ENCODE measurements at places on chromosomes 6 and 20.

DNA sequence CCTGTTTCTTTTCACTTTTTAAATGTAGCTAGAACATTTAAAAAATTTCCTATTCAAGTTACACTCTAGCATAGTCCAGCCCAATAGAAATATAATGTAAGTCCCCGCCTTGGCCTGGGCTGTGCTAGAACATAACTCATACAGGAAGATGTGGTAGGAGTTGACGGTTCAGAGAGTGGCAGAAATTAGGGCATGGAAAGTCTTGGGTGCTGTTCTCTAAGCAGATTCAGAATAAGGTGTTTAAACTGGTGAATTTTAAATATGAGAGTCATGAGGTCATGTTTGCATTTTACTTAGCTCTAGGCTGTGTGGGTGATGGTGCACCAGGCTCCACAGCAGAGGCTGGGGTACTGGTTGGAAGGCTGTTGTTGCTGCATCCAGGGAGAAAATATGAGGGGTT, 256.5 kb downstream of the FARS2 start:
- no peak for DNase-seq

GRCh38 chr20:36311854-36312723, 6.0 kb downstream of the DLGAP4 start:
- DNase-seq = no peak

- DNase-seq = no peak
Observed at GRCh38 chr6:129731428-129731827, 21.5 kb upstream of the ARHGAP18 start.

GRCh38 chr20:62313021-62313420, 10.2 kb downstream of the ADRM1 start:
- DNase-seq = no peak

DNA sequence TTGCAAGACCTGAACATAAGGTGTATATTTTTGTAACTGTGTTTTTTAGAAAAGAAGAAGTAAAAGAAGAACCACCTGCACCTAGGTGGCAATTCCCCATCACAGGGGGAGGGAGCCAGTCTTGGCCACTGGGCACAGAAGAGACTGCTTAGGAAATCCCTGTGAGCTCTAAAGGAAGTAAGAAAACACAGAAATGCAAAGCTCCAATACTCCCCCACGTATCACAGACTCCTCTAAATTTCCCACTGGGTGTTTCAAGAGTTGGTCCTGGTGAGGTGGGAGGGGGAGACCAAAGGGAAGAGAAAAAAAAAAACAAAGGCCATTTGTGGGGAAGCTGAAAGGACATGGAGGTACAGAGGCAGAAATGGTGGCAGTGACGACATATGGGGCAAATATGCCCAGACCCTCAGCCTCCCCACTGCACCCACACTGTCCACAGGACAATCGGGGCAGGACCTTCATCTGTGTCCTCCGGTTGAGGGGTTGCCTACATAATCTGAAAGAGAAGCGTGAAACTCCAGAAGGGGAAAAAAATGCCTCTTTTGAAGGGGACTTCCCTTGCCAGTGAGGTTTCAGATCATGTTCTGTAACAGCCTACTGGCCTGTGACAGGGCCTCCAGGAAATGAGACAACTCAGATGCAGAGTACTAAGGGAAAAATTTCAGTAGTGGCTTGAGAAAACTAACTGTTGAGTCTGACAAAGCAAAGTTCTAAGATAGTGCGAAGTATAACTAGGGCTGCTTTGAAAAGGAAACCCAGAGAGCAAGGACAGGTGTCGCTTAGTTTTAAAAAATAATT, 226.2 kb upstream of the MARCKS start:
- DNase-seq = no peak

GRCh38 chr6:11323666-11324452, 91.4 kb upstream of the NEDD9 start:
- DNase-seq = no peak

GRCh38 chr6:75568965-75569364, 32.7 kb upstream of the SENP6 start:
- no peak for DNase-seq

DNA sequence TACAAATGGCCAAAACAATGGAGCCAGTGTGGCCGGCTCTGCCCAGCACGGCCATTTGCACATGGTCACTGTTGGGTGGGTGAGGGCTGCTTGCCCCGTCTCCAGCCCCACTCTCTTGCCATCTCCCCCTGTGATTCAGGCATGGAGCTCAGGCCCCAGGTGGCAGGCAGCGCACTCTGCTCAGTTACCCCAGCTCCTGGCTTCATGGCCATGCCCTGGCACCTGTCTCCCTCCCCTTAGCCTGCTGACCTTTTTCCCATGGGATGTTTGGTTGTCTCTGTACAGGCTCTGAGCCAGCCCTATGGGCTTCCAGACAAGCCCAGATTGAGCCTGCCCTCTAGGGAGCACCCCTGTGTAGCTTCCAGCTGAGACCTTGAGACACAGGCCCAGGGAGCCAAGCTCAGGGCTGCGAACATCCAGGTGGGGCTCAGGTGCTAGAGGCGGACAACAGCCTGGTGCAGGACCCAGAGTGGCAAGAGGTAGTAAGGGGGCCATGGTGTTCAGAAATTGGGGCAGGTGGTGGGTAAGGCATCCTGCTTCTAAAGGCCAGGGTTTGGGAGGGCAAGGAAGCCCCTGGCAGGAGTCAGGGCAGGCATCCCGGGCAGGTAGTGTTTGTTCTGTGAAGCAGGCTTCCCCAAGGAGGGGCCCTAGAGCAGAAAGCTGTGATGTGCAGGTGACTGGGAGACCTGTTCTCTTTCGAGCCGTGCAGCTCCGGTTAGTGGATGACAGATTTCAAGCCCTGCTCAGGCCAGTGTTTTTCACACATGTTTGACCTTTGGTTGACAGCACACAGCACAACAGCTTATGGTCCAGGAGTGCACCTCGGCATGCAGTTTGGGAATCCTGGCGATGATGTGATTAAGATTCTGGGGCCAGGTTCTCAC, 17.7 kb downstream of the SYNJ2 start:
- DNase-seq = no peak

DNA sequence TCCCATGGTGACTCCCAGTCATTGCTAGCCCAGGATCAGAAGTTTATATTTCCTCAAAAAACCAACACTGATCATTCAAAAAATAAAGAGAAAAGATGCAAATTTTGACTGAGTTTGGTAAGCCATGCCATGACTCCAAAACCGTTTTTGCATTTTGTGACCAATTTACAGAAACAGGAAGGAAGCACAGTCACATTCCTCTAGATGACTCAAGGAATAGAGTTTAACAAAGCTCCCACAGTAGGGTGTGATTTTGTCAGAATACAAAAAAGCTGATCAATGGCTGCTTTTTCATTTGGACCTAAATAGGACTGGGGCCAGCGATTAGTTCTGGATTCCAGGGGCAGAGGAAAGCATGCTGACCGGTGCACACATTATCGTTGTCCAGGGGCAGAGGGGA, 179.4 kb upstream of the AFDN start:
- DNase-seq = no peak

DNA sequence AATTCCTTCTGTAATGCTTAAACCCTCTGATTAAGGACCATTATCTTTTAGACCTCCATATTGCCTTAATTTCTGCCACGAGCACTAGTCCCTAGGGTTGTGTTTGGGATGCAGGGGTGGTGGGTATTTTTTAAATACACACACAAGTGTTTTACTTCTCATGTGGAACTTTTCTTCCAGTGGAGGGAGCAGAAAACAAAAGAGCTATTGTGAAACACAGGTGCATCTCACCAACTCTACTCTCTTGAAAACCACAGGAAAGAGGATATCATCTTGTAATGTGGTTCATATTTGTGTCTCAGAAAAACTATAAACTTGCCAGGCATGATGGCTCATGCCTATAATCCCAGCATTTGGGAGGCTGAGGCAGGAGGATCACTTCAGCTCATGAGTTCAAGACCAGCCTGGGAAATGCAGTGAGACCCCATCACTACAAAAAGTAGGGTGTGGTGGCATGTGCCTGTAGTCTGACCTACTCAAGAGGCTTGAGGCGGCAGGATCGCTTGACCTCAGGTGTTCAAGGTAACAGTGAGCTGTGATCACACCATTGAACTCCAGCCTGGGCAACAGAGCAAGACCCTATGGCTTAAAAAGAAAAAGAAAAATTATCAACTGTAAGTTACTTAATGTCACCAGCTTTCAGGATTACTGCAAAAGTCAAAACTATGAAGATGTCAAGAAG, 37.3 kb downstream of the MRS2 start:
- no peak for DNase-seq

- no peak for DNase-seq
Observed at GRCh38 chr6:30802731-30803130, 58.4 kb upstream of the IER3 start.

DNA sequence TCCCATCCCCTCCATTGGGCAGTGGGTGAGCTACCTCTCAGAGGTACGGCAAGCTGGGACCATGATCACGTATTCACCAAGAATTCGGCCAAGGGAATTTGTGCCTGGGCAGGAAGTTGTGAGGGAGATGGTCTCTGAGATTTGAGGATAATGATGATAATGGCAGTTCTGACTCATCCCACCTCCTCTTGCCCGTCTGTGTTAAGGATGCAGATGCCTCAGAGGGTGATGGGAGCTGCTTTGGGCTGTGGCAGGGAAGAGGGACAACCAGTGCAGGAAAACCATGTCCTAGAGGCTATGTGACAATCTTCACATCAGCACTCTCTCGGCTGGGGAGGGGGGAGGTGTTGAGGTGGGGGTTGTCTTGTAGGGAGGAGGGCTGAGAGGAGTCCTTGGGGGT, 4.3 kb downstream of the TGM6 start:
- no peak for DNase-seq

GRCh38 chr6:56906752-56907151, 48.2 kb upstream of the BEND6 start:
- DNase-seq = no peak

- DNase-seq = no peak
Observed at GRCh38 chr6:168045141-168045691, 33.8 kb downstream of the FRMD1 start.

DNA sequence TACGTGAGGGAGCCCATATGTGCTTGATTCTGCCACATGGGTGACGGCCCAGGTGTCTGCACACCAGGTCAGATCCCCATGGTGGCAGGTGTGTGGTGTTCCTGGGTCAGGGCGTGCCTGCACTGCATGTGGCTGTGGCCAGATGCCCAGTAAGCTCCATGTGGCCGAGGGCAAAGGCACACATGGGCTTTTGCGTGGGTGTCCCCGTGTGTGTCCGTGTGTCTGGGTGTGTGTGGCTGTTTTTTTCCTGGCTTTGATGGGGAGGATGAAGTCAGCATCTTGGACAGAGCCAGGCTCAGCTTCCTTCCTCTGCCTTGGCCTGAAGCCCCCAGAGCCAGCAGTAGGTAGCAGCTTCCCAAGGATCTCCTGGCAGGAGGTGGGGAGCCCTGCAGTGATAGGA, 1.5 kb upstream of the TNXB start:
- DNase-seq = no peak

GRCh38 chr6:26092443-26092842, 5.2 kb downstream of the HFE start:
- DNase-seq = no peak

- DNase-seq = peak; percentile 55
Observed at GRCh38 chr6:112029045-112029822, 24.7 kb upstream of the CCN6 start.

GRCh38 chr20:316316-317068, 8.9 kb upstream of the SOX12 start:
- no peak for DNase-seq

DNA sequence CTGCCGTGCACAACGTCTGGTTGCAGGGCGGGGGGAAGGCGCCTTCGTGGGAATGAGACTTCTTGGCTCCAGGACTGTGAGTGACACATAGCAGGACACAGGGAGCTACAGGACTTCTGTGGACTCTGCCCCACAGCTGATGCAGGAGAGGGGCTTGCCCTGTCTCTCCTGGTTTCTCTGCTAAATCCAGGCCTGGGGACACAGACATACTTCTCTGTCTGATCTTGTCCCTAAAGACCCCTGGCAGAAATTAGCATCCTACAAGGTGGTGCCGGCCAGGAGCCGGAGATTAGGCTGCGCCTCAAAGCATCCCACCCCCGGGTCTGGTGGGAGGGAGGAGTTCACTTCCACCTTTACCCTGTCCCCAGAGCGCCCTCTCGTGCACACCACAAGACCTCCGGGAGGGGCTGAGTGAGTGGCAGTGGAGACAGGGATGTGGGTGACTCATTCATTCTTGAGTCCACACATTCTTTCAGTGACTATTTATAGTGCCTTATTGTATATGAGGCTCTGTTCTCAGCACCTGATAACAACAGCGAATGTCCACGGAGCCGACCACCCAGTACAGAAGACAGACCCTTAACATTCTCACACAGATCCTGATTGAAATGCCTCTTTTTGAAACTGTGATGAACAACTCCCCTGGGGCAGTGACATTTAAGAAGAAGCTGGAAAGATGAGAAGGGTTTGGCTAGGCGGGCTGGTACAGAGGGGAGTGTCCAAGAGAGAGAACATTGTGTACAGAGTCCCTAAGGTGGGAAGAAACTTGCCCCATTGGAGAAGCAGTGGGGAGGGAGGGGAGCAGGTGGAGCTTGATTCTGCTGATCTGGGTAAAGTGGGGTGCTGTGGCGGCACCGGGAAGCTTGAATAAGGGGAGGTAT, 39.0 kb downstream of the GMPR start:
- peak; percentile 68 for DNase-seq

- DNase-seq = no peak
Observed at GRCh38 chr6:69390125-69390524, 406.7 kb downstream of the LMBRD1 start.

DNA sequence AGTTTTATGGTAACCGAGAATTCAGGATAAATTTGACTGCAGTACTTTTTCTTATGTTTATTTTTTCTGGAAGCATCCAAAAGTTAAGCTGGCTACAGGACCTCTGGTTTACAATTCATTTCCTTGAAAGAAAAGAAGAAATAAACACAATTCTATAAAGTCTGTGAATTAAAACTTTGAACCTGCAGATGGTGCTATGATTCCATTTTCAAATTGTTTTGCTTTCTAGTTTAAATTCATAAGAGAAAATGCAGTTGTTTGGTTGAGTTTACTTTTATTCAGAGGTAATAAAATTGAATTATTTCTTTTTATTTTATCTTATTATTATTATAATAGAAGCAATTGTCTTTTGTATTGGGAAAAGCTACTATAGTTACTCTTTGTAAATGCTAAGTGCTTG, 1.8 kb upstream of the VIP start:
- no peak for DNase-seq

GRCh38 chr6:38080889-38081288, 261.4 kb downstream of the ZFAND3 start:
- DNase-seq = no peak

GRCh38 chr6:42693725-42694323, 28.6 kb downstream of the PRPH2 start:
- DNase-seq = no peak

GRCh38 chr6:140917911-140918310, 1214.8 kb upstream of the GJE1 start:
- DNase-seq = no peak
